ENCODE measurements at places on chromosomes 5 and 9.

DNA sequence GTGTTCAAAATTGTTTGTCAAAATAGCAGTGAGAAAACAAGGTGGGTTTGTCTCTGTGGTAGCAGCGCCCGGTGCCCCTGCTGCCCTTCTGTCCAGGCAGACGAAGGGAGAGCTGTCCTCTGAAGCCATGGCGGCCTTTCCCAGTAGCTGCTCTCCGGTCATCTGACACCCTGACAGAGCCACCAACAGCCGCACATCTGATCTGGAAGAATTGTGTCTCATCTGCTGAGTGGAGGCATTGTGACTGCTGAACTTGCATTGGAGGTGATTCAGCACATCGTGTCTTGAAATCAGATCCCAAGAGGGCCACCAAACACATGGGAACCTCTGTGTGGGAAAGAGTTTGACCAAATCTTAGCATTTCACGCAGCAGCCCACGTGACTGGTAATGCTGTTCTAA lies 337.6 kb upstream of the IRX1 start:
- DNase-seq = no peak

- DNase-seq = no peak
Observed at GRCh38 chr5:159582756-159583541, 252.7 kb upstream of the IL12B start.

DNA sequence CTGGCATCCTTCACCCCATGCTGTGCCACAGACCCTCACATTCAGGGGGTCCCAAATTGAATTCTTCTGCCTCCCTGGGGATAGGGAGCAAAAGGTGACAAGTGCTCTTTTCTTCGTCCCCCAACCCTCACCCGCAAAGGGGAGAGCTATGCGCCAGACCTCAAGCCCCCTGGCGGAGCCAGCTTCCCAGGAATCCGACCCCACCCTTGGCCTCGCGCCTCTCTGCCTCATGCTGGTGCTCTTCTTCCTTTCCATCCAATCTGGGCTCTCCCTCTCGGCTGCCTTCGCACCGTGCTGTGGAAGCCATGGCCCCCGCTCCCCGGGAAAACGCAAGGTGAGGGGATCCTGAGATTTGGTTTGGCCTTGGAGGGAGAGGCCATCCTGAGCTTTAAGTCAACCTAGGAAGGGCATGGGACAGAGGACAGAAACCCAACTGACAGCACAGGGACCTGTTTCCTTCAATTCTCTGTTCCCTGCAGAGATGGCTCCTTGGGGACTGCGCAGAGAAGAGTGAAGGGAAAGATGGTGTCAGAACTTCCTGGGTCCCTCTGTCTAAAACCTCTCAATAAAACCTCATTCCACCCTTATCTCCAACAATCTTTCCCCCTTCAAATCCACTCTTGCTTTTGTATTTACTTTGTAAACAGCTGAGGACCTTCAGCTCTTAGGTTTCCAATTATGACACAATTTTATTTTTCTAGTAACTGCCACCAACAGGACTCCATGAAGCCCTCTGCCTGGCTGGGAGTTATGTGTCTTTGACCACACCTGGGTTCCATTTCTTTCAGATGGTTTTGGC lies 36.3 kb upstream of the CRB2 start:
- no peak for DNase-seq

DNA sequence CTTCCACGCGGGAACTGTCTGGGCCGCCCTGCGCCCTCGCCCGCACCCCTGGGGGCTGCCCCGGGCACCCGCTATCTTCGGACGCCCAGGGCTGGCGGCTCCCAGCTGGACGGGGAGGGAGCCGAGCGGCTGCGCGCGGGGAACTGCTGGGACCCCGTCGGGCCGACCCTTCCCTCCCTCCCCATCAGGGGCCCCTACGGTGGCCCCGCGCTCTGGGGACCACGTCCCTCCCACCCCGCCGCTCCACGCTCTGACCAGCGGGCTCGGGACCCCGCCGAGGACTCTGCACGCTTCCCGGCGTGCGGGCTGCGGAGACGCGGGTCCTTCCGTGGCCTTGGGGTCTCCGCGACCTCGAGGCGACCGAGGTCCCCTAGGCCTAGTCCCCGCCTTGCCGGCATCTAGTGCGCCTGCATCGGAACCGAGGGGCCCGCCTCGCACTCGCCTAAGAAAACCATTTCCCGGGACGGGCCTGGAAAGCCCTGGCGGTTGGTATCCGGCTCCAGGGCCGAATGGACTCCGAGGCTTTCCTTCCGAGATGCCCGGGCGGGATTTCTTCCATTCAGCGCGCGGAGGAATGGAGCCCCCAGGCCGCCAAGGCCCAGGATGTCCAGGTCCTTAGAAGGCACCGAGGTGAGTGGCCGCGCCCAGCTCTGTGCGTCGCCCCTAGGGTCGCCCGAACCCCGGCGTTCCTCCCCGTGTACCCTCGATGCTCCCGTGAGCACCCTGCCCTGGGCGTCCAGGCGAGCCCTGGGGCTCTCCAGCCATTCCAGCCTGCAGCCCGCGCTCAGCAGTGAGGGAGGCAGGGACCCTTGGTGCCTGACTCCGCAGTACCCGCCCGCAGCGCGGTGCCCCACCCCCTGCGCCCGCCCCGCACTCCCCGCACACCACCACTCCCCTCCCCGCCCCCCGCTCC lies 705 bp upstream of the SLC6A3 start:
- DNase-seq = no peak

DNA sequence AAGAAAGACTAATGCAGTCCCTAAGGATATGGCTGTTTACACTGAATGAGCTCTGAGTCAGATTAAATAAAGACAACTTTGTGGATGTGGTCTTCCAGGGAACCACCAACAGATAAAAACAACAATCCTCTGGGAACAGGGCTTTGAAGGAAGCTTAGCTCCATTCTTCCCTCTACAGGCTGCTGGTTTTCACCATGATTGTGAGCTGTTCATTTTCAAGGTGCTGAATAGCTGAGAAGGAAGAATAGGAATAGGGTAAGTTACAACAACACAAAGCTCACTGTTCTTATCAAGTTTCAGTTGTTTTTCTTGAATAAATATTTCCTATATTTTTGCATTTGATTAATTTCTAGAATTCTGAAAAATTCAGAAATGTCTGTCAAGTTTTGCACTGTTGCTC lies 25.9 kb upstream of the PTAR1 start:
- no peak for DNase-seq

DNA sequence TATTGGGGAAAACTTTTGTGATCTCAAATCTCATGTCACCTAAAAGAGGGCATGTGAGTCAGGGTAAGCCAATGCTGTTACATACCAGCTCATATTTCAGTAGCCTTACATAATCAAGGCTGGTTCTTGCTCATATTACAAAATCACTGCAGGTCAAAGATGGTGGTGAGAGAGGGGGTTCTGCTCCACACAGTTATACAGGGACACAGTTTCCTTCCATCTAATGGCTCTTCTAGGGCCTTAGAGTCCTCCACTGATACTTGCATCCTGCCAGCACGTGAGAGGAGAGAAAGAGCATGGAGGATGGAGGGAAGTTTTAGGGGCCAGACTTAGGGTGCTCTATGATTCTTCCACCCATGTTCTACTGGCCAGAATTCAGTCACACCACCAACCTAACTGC lies 130.0 kb downstream of the LIFR start:
- no peak for DNase-seq

GRCh38 chr9:89684912-89685636 lies 80.3 kb downstream of the GADD45G start:
- DNase-seq = no peak

- no peak for DNase-seq
Observed at GRCh38 chr9:1013021-1013420, 36.6 kb downstream of the DMRT3 start.

- no peak for DNase-seq
Observed at GRCh38 chr9:107630156-107630555, 140.6 kb upstream of the KLF4 start.

DNA sequence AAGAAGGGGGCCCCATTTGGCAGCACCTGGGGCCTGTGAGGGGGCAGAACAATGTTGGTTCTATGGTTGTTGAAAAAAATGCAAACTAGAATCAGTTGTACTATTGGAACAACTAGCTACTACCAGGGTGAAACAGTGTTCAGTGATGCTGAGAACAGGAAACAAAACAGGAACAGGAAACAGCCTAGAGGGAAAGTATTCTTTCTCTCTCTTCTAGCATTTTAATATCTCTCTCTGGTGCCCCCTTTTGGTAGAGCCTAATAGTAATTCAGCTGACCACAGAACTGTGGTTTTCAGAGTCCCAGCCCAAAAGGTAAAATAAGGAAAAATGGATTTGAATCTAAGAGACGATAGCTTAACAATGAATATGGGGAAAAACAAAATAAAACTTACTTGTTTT lies 138.0 kb upstream of the KCNN2 start:
- peak; percentile 35 for DNase-seq

DNA sequence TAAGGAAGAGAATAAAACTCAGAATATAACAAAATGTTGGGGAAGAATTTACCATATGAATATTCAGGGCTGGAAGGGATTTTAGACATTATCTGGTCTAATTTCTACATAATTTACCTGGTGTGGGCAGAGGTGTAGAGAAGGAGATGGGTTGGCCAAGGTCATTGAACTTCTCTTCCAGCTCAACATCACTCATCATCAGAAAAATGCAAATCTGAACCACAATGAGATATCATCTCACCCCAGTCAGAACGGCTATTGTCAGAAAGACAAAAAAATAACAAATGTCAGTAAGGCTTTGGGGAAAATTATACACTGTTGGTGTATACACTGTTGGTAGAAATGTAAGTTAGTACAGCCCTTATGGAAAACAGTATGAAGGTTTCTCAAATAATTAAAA lies 121.7 kb downstream of the PTTG1 start:
- no peak for DNase-seq

DNA sequence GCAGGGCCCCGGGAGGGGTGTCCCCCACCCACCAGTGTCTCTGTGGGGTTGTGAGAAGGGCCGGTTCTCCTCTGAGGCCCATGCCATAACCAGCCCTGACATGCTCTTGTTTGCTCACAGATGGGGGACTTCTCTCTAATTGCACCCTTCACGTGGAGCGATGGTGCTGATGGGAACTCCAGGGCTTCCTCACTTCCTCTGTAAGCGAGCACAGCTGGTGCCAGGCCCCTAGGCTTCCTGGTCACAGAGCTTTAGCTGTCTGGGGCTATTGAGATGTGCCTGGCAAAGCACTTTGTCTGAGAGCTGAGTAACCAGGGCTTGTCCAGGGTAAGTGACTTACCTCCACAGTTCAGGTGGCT lies 36.4 kb downstream of the PHF2 start:
- DNase-seq = no peak

DNA sequence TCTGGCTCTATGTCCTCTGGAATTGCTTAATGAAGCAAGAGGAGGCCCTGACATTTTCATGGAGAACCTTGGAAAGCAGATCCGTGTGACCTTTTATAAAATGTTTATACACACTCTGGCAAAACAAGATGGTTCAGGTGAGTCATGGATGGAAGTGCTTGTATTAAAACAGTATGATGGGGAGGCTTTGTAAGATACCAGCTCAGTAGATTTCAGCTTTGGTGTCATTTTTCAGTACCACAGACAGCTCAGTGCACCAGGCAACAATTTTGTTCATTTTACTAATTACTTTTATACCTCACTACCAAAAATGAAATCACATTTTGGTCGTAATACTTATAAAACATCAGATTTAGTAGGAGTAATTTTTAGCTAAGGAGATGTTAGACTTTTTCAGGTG lies 5.2 kb downstream of the KCNN2 start:
- no peak for DNase-seq

- no peak for DNase-seq
Observed at GRCh38 chr9:135769489-135770202, 67.7 kb downstream of the KCNT1 start.

DNA sequence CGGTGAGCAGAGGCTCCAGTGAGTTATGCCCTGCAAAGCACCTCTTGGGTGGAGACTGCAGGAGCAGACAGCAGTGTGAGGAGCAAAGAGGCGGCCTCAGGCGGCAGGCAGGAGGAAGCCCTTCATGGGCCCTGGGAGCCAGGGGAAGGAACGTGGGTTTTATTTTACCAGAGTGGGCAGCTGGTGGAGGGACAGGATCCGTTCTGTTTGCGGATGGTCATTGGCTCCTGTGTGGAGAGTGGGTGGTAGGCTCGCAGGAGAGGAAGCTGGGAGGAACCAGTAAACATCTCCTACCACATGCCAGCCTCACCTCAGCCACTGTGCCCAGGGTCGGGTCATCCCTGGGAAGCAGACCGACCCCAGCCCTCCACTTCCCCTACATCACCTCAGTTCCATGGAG lies 24.4 kb downstream of the HNRNPH1 start:
- no peak for DNase-seq
